Activated naive CD8-positive, alpha-beta T cell treated with anti-CD3 and anti-CD28 coated beads for 36 hours (primary cell): ENCODE measurements at places on chromosomes 5 and 9. TPM values are rescaled to one million over a fixed set of nuclear protein-coding genes. Genes with fewer than 3 reads are reported as not detected.

Gene PCDHA1
- not detected for total RNA-seq

Gene ADAMTS12
- not detected for total RNA-seq

Gene FGD3
- total RNA-seq, result 42.9 TPM

Gene SLC36A3
- not detected for total RNA-seq

Gene SLC46A2
- not detected for total RNA-seq

GRCh38 chr9:84500826-84501225 is 160.3 kb upstream of the SLC28A3 start:
- H3K36me3 ChIP-seq, result no peaks in the 10 kb centered on the region
- H3K4me1 ChIP-seq, result no peaks in the 10 kb centered on the region
- no peak for DNase-seq
- no peak overlapping the region for H3K4me3 ChIP-seq
- H3K27me3 ChIP-seq, result peaks cover 5% of the 10 kb centered on the region

GRCh38 chr5:74801941-74802340 is 34.9 kb downstream of the NSA2 start:
- no peaks in the 10 kb centered on the region for H3K27me3 ChIP-seq
- no peaks in the 10 kb centered on the region for H3K4me1 ChIP-seq
- no peak overlapping the region for H3K4me3 ChIP-seq
- DNase-seq, result no peak
- H3K27ac ChIP-seq, result no peak overlapping the region

DNA sequence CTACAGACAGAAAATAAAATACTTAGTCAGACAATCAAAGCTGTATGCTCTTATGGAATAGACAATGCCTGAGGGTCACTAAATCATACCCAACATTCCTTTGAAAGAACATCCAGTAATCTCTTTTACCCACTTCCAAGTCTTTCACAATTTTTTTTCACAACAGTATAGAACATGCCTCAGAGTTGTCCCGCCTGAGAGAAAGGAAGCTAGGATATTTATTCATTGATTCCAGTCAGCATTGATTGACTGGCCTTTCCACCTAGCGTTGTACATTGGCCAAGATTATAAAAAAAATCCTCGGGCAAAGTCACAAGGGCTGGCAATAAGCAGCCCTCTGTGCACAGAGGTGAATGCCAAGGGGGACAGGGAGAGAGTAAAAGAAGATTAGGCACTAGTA is 318.1 kb upstream of the PIK3R1 start:
- H3K27ac ChIP-seq, result no peak overlapping the region
- H3K4me3 ChIP-seq, result no peak overlapping the region
- DNase-seq, result no peak
- H3K27me3 ChIP-seq, result no peaks in the 10 kb centered on the region

DNA sequence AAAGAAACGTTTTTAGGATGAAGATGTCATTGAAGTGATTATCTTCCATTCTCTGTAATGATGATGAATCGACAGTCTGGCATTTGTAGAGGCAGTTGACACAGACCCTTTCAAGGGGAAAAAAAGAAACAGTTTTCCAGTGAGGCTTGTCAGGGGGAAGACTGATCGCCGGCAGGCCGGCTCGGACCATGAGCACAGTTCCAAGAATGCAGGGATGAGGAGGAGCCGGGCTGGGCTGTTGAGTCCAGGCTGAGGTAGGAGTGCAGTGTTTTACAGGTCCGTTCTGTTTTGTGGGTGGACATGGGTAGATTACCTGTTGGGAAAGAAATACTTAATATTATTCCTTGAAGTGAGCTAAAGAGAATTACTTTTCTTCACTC is 194.6 kb downstream of the AOPEP start:
- no peak for DNase-seq
- H3K4me1 ChIP-seq, result no peaks in the 10 kb centered on the region
- no peak overlapping the region for H3K27ac ChIP-seq
- H3K36me3 ChIP-seq, result peaks cover 2% of the 10 kb centered on the region
- no peaks in the 10 kb centered on the region for H3K27me3 ChIP-seq
- H3K4me3 ChIP-seq, result no peak overlapping the region

DNA sequence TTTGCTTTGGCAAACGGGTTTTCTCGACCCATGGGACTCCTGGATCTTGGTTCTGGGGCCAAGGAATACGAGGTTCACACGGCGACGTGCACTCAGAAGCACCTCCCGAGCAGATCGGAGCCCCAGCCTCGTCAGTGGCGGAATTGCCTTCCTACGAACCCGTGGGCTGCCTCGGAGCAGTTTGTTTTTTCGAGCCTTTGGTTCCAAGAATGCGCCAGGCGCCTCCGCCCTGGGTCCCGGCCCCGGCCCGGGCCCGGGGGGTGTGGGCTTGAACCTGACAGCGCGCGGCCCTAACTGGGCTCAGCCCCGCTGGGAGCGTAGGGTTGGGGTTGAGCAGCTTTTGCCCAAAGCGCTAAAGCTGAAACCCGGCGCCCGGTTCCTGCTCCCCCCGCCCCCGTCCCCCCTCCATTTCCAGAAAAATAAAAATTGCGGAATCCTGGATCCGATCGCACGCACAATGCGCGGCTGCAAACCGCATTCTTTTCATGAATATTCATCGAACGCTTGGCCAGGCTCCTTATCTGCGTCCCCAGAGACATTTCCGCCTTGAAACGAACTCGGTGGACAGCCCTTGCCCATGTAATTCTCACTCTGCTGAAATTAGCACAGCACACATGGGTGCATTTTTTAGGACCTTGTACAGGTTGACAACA is 1.0 kb downstream of the BASP1 start:
- no peak for DNase-seq
- no peak overlapping the region for H3K27ac ChIP-seq
- peaks cover 66% of the 10 kb centered on the region for H3K27me3 ChIP-seq
- H3K36me3 ChIP-seq, result peaks cover 3% of the 10 kb centered on the region
- peaks cover 8% of the 10 kb centered on the region for H3K4me1 ChIP-seq
- peak overlapping the region; percentile 57 for H3K4me3 ChIP-seq

DNA sequence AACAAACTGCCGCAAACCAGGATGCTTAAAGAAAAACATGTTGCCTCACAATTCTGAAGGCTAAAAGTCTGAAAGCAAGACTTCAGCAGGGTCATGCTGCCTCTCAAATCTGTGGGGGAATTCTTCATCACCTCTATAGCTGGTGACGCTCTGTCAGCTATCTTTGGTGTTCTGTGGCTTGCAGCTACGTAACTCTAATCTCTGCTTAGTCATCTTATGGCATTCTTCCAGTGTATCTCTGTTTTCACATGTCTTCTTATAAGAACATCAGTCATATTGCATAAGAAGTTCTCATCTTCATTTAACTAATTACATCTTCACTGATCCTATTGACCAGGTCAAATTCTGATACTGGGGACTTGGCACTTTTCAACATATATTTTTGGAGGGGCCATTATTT is 243.0 kb downstream of the CDH10 start:
- H3K4me1 ChIP-seq, result no peaks in the 10 kb centered on the region
- no peaks in the 10 kb centered on the region for H3K36me3 ChIP-seq
- DNase-seq, result no peak
- no peak overlapping the region for H3K27ac ChIP-seq

DNA sequence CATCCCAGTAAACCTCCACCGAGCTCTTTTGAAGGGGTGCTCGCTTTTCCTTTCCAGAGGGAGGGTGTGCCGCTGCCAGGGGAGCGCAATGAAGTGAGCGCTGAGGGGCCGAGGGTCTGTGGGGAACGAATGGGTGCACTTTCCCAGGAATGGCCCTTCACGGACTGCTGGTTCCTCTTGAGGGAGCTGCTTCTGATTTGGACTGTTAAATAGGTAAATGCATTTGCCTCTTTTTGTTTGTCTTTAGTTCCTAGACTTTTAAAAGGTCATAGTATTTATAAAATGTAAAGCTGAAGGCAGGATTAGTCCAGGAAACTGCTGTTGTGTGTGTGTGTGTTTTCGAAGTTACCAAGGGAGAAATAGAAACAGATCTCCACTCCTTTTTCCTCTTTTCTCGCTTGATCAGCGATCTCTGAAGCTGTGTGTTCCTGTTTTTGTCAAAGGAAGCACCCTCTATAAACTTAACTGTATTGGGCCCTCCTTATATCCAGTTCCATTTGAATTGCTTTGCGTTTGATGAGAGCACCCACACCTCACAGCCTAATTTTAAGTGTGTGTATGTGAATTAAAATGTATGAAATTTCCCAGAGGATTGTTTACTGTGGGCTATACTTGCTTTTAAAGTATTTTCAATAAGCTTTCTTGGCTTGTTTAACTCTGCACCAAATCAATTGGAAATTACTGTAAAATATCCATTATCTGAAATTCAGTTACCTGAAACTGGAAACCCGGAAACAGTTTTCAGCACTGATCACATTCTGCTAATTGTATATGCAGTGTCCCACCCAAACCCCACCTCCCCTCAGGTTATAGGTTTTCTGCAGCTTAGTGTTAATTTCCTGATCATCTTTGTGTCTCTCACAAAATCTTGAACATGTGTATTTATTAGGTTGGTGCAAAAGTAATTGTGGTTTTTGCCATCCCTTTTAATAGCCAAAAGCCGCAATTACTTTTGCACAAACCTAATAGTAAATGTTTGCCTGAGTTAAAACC is 966 bp downstream of the SNX2 start:
- DNase-seq, result no peak
- peak overlapping the region; percentile 87 for H3K27ac ChIP-seq
- no peaks in the 10 kb centered on the region for H3K27me3 ChIP-seq
- H3K4me1 ChIP-seq, result peaks cover 31% of the 10 kb centered on the region

- DNase-seq, result no peak
- H3K27ac ChIP-seq, result no peak overlapping the region
- no peak overlapping the region for H3K4me3 ChIP-seq
- H3K4me1 ChIP-seq, result no peaks in the 10 kb centered on the region
- H3K27me3 ChIP-seq, result no peaks in the 10 kb centered on the region
- no peaks in the 10 kb centered on the region for H3K36me3 ChIP-seq
These were observed 1299.3 kb upstream of the WWC1 start for GRCh38 chr5:166992108-166992507.

GRCh38 chr9:126626127-126626925 is 12.6 kb downstream of the LMX1B start:
- H3K36me3 ChIP-seq, result no peaks in the 10 kb centered on the region
- H3K4me1 ChIP-seq, result peaks cover 11% of the 10 kb centered on the region
- peaks cover 93% of the 10 kb centered on the region for H3K27me3 ChIP-seq
- no peak overlapping the region for H3K27ac ChIP-seq

GRCh38 chr9:123484130-123484529 is 128.1 kb downstream of the CRB2 start:
- H3K36me3 ChIP-seq, result no peaks in the 10 kb centered on the region
- no peaks in the 10 kb centered on the region for H3K27me3 ChIP-seq
- H3K4me3 ChIP-seq, result no peak overlapping the region
- H3K27ac ChIP-seq, result no peak overlapping the region
- H3K4me1 ChIP-seq, result no peaks in the 10 kb centered on the region
- DNase-seq, result no peak

- no peak overlapping the region for H3K4me3 ChIP-seq
- no peaks in the 10 kb centered on the region for H3K36me3 ChIP-seq
- no peak for DNase-seq
- no peaks in the 10 kb centered on the region for H3K27me3 ChIP-seq
These were observed 291.6 kb downstream of the TLE1 start for GRCh38 chr9:81397481-81398381.

DNA sequence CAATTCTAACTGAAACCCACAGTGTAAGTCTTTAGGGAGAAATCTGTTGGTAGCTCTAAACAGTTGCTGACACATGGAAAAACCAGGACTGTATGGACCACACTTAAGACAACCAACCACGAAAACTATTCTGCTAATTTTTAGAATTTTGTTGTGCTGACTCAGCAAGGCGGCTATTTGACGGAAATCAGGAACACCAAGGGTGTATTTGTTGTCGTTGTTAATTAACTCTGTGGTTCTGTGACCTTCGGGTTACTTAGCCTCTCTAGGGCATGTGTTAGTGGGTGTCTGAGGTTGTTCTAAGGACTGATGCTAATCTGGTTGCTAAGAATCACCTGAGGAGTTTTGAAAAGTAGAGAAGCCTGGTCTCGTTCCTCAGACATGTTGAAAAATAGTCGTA is 79.2 kb downstream of the ATP10B start:
- H3K27ac ChIP-seq, result no peak overlapping the region
- no peak overlapping the region for H3K4me3 ChIP-seq
- H3K4me1 ChIP-seq, result no peaks in the 10 kb centered on the region
- no peak for DNase-seq
- H3K27me3 ChIP-seq, result no peaks in the 10 kb centered on the region
- no peaks in the 10 kb centered on the region for H3K36me3 ChIP-seq

DNA sequence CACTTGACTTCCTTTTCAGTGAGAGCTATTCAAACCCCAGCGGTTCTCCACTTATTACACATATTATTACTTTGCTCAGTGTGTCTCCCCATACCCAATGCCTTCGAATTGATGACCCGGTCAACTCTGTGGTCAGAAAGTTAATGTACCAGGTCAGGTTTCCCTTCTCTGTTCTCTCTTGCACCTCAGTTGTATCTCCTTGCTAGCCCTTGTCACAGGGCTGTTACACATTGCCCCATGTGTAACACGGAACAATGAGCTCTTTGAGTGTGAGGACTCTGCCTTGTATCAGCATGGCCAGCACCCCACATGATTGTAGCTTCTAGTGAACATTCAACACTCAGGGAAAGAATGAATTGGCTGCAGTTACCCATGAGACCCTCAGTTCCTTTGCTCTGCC is 73.6 kb downstream of the DOCK2 start:
- no peak for DNase-seq
- H3K4me1 ChIP-seq, result peaks cover 2% of the 10 kb centered on the region
- no peaks in the 10 kb centered on the region for H3K27me3 ChIP-seq
- H3K27ac ChIP-seq, result no peak overlapping the region
- peaks cover 37% of the 10 kb centered on the region for H3K36me3 ChIP-seq

- H3K4me1 ChIP-seq, result peaks cover 68% of the 10 kb centered on the region
- H3K27me3 ChIP-seq, result no peaks in the 10 kb centered on the region
- H3K27ac ChIP-seq, result peak overlapping the region; percentile 79
- H3K4me3 ChIP-seq, result no peak overlapping the region
- no peak for DNase-seq
These were observed 150.7 kb upstream of the RASA1 start for GRCh38 chr5:87116825-87117512.
